ENCODE measurements at places on chromosomes 2 and 18.

DNA sequence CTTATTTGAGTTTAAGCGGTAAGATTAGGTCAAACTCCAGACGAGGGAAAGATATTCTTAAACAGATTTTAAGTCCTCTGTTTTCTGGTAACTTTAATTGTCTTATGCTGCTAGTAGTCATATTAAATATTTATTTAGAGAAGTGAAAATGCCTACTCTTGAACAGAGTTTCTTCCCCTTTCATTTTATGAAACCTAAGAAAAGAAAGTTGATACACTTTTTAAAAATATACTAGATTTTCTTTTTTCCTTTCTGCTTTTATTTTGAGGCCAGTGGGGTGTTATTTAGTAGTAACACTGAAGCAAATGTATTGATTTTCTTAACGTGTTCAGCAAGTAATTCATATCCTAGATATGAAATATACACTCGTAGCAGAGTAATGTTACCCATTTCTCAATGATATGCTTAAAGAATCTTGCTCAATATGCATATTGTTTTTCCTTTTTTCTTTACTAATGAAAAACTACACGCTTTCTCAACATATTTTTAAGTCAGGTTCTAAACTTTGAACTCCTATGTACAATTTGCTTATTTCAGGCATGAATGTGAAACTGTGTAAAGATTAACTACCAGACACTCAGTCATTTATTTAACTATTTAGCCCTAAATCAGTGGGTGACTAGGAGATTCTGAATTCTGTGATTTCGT is 691 bp downstream of the KYNU start:
- DNase-seq, result no peak

GRCh38 chr2:119223521-119224390 is at the start of gene STEAP3:
Gene STEAP3 (plus strand): TSS chr2:119223834. CDS start chr2:119231013, 7,179 bp downstream.
- DNase-seq, result no peak

DNA sequence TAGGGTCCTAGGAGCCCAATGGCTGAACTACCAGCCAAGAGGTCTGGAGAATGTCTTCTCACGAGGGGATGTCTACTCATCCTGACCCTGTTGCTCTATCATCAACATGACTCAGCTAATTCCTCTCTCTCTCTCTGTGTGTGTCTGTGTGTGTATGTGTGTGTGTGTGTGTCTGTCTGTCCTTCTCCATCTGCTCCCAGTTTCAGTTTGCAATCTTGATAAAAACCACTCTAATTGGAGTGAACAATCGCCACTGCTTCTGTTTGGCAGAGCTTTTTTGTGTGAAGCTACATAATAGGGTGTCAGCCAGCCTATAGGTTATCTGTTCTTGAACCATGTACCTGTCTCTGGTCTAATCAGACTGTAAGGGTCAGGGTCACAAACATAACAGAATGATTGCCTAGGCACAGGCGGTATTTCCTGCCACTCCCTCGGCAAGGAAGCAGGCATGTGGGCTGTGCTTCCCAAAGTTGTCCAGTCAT is 219.8 kb downstream of the SH3BP4 start:
- DNase-seq, result no peak

DNA sequence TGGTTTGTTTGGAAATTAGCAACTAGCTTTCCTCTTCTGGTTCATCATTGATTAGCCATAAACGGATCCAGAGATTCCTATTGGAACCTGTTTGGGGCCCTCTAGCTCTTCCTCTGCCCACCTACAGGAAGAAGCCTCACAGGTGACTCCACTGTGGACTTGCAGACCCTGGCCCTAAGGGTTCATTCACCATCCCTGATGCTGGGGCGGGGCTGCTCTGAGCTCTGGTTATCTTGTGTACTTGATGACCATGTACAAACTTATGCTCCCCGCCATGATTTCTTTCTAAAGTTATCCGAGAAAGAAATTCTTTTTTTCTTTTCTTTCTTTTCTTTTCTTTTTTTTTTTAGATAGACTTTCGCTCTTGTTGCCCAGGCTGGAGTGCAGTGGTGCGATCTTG is 33.9 kb upstream of the INHBB start:
- no peak for DNase-seq

DNA sequence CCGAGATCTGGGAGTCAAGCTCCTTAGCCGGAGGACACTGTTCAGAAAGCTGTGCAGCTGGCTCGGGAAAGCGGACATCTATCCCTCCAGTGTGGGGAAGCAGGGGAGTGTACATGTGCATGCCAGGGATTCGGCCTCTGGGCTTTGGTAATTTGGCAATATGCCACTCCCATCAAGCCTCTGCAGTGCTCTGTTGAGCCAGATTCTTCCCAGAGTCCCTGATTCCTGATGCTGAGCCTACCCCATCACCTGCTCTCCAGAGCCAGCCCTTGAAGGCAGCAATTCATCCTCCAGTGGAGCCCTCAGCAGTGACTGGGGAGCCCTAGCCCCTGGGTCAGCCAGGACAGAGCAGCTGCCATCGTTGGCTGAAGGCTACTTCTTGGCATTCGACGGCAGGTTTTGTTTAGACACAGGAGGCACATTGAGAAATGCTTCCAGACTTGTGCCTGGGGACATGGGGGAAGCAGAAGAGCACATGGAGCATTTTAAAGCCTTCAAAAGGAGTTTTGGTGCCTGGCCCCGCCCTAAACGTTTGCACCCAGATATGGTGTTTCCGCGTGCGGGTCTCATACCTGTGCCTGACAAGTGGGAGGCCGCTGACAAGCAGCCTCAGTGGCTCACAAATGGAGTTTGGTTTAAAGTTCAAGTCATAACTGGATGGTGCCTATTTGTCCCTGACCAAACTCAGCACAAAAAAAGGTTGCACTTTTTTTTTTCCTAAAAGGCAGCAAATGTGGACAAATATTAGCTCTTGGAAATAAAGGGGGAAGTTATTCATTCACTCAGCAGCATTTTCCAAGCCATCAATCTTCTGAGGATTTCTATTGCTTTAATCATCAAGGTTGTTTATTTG is 272.8 kb downstream of the CYRIA start:
- DNase-seq, result no peak

GRCh38 chr2:228615496-228615895 is 434.0 kb upstream of the SPHKAP start:
- no peak for DNase-seq

DNA sequence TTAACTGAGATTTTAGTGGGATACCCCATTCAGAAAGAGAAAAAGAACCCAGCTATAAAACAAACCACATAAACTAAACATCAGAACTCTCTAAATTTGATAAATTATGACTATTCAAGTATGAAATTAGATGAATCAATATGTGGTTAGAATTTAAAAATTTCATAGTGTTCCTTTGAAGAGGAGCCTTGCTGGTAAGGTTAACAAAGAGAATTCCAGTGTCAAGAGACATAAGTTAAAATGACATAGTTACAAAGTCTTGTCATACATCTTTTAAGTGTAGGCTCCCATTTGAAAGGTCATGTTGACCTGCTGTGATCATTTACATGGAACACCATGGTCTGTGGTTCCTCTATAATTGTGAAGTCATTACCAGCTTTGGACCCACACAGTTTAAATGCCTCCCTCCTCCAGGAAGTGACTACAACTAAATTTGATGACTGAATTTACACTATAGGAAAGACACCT is 231.6 kb upstream of the ETAA1 start:
- DNase-seq, result no peak

GRCh38 chr18:574865-575645 is 5.1 kb upstream of the CETN1 start:
- no peak for DNase-seq

DNA sequence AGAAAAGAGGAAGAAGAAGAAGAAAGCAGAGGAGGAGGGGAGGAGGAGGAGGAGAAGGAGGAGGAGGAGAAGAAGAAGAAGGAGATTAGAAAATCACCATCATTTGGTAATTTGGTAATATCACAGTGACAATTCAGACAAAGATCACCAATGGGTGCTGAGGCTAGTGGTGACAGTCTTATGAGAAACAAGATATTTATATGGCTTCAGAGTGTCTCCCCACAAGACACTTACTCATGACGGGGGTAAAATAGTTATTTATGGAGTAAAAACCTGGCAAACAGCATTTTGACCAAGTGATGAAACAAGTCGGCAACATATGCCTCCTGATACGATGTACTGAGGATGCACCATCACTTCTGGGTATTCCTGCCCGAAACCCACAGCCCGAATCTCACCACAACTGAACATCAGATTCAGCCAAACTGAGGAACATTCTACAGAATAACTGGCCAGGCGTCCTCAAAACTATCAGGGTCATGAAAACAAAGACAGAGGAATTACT is 4.9 kb downstream of the ASPRV1 start:
- no peak for DNase-seq

- DNase-seq, result peak; percentile 23
Measured at GRCh38 chr2:231900486-231900942, 25.7 kb downstream of the NPPC start.

DNA sequence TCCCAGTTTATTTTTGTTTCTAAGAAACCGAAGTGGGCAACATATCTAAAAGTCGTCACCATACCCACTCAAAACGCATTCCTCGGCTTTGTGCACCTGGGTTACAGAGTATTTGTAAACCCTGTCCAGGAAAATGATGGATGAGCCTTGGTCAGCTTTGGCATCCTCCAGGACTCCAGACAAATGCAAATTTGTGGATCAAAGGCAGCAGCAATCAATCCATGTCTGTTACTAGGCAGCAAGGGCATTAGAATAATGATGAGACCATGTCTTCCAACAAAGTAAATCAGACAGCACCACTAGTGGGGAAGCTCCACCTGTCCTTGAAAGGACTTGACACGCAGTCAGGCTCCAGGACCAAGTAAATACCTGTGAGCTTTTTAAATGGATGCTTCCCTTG is 672.6 kb upstream of the GYPC start:
- no peak for DNase-seq
